ENCODE measurements at places on chromosomes 11 and 22.
A peak's percentile ranks its signal among the peaks of the same experiment; 100 is the strongest.

- no peak for DNase-seq
These were observed 57.1 kb upstream of the MN1 start for GRCh38 chr22:27858626-27859025.

DNA sequence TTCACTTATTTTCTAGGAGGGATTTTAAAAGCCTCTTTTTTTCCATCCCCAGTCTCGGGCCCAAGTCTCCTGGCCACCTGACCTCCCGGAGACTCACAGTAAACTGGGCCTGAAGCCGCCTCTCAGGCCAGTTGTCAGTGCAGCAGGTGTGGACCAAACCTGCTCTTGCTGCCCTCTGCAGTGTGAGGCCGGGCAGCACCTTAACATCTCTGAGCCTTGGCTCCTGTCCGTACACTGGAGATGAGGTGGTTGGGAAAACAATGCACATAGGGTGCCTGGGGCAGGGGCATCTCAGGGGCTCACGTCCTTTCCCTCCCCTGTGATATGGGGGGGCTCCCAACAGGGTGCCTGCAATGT, 45.1 kb downstream of the PHF21B start:
- no peak for DNase-seq

DNA sequence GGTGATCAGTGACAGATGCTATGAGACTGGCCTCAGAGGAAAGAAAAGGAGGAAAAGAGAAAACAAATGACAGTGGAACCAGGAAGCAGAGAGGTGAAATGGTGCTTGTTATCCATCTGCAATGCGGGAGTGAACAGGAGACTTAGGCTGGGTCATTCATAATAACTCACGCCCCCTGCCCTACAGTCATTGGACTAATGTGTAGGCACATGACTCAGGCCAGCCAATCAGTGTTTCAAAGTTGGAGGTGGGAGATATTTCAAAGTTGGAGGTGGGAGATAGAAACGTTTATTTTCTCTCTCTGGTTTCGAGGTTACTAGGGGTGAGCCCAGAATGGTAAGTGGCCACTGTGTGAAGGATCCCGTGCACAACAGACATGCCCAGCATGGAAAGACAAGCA, 30.3 kb downstream of the SLC22A6 start:
- DNase-seq = no peak

GRCh38 chr11:37721485-37721884, 1123.4 kb upstream of the RAG2 start:
- no peak for DNase-seq

GRCh38 chr11:3221408-3222002, 2.9 kb upstream of the MRGPRG start:
- no peak for DNase-seq

GRCh38 chr11:5527716-5528115, 11.2 kb upstream of the UBQLNL start:
- no peak for DNase-seq

- DNase-seq = no peak
These were observed 106.2 kb downstream of the RAB38 start for GRCh38 chr11:88068848-88069554.

DNA sequence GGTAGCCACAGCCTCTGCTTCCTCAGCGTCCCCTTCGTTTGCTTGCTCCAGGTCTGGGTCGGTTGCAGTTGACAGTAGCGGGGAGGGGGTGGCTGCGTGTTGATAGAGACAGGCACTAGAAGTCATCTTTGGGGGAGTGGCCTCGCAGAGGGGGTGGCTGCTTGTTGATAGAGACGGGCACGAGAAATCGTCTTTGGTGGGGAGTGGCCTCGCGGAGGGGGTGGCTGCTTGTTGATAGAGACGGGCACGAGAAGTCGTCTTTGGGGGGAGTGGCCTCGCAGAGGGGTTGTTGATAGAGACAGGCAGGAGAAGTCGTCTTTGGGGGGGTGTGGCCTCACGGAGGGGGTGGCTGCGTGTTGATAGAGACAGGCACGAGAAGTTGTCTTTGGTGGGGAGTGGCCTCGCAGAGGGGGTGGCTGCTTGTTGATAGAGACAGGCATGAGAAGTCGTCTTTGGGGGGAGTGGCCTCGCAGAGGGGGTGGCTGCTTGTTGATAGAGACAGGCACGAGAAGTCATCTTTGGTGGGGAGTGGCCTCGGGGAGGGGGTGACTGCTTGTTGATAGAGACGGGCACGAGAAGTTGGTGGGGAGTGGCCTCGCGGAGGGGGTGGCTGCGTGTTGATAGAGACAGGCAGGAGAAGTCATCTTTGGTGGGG, 328.3 kb downstream of the TBC1D22A start:
- DNase-seq = peak; percentile 36

- no peak for DNase-seq
These were observed 729.3 kb downstream of the NTM start for GRCh38 chr11:132099692-132100091.

DNA sequence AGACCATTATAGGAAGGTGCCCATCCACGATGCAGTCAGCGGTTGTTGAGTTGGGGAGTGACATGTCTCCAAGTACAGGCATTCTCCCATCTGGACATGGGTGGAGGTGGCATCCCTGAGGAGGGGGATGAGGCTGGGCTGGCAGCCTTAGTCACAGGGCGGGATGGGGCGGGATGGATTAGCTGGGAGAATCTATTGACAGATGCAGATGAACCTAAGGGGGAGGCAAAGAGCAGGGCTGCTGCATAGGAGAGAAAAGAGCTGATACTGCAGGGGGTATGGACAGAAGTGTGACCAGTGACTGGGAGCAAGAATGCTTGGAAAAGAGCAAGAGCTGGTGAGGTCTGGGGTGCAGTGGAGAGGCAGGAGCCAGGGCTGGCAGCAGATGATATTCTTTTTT, 42.7 kb downstream of the SCN3B start:
- no peak for DNase-seq
